Stimulated activated CD4-positive, alpha-beta T cell treated with anti-CD3 and anti-CD28 coated beads, Interleukin-2, amount 100 ng/mL, for 24 hours (primary cell): ENCODE measurements at places on chromosomes 3 and 15.

- DNase-seq = no peak
Measured at GRCh38 chr15:84991014-84991712, 9.5 kb downstream of the PDE8A start.

- DNase-seq = no peak
Measured at GRCh38 chr15:83436513-83437158, 10.5 kb upstream of the SH3GL3 start.

DNA sequence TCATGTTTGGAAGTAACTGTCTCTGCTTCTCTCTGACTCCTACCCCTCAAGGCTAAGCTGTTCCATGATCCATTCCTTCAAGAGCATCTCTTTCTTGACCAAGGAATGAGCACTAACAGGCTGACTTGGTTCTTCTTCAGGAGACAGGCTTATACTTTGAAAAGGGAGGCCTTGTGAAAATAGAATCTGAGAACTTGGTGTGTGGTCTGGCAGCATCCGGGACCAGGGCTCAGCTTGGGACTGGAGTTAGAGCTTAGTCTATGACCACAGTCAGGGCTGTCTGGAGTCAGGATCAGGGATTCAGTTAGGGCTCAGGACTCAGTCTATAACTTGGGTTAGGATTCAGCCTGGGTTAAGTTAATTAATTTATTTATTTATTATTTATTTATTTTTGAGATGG lies 44.9 kb upstream of the SLC6A6 start:
- DNase-seq = no peak

- no peak for DNase-seq
Measured at GRCh38 chr3:79162653-79163052, 605.1 kb downstream of the ROBO1 start.

DNA sequence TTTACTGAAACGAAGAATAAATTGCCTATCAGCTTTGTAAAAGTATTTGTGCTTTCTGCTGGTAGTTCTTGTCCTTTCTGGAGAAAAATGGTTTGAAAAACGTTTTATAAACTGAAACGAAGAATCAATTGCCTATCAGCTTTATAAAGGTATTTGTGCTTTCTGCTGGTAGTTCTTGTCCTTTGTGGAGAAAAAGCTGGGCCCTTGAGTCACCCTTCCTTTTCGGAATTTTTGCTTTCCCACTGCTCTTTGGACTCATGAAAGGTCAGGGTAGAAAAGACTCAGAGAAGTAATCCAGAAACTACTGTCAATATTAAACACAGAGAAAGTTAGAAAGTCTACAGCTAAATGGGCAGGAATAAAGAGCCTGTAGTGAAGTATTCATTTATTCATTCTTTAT lies 72.8 kb downstream of the EOMES start:
- no peak for DNase-seq

- no peak for DNase-seq
Measured at GRCh38 chr15:92666780-92667179, 11.2 kb upstream of the FAM174B start.

DNA sequence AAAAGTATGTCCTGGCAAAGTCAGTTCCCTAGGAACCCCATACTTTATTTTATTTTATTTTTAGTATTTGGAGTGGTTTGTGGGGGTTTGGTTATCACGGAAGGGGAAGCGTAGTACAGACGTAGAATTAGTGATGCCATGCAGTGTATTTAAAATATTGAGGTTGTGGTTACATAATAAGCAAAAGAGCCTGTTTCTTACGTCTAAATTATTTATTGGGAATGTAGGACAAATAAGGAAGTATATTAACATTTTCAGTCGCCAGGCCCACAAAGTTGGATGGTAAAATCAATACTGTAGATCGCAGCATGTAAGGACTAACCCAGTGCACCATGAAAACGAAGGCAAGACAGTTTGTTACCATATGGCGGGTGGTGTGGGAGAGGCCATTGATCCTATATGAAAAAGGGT lies 558 bp downstream of the DTWD1 start:
- no peak for DNase-seq

- no peak for DNase-seq
Measured at GRCh38 chr3:24017305-24017704, 72.2 kb downstream of the NR1D2 start.

DNA sequence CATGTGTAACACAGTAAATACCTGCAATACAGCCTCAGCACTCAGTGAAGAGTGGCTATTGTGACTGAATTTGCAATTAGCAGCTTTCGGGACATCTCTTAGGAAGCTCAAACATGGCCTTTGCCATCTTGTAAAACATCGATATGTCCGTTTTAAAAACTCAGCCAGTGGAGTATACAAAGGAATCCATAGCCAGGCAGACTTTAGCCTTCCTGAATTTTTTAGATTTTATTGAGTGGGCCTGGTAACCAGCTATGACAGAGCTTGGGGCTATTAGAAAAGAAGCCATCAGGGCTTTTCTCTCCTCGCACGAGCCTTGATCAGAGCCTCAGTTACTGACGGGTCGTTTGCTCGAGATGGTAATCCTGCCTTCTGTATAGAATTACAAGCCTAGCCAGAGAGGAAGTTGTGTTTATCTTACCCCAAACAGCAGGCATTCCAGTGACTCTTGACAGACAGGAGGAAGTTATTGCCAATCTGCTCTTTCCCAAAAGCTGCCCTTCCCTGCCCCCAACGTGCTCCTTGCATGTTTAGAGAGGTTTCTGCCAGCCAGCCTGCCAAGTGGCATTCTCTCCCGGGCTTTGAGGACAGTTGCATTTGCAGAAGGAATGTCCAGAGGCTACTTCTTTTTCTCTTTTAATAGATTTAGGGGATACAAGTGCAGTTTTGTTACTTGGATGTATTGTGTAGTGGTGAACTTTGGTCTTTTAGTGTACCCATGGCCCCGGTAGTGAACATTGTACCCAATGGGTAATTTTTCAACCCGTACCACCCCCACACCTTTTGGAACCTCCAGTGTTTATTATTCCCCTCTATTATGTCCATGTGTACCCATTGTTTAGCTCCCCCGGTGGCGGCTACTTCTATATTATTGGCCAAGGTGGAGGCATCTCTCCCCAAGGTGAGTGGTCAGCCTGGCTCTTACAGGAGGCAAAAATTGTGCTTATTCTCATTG lies 40.6 kb downstream of the ITPR1 start:
- no peak for DNase-seq

DNA sequence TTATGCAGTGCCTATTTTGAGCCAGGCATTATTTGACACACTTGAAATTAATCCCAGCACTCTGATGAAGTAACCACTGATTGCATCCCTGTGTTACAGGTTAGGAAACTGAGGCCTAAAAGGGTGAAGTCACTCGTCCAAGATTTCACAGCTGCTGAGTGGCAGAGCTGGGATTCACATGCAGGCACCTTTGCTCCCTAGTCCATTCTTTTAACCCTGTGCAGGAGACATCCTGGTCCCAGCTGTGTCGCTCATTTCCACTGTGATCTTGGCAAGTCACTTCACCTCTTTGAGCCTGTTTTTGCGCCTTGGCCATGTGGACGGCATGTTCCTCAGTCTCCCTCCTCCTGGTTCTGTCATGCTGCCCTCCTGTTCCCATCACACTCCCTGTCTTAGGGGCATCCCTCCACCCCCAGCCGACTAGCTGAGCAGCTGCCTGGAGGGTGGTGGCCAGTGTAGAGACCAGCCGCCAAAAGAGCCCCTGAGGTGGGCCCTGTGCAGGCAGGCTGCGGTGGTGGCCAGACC lies 70.6 kb downstream of the SMAD6 start:
- DNase-seq = no peak

GRCh38 chr3:186098740-186099139 lies 10.1 kb downstream of the ETV5 start:
- no peak for DNase-seq

GRCh38 chr15:25208735-25209134 lies 230.1 kb downstream of the UBE3A start:
- DNase-seq = no peak
